ENCODE measurements at places on chromosomes 7 and 10. TPM values are rescaled to one million over a fixed set of nuclear protein-coding genes. Genes with fewer than 3 reads are reported as not detected.

AKR1B15 gene
- total RNA-seq: not detected

AGR2 gene
- total RNA-seq: 0.49 TPM

TDRD1 gene
- total RNA-seq: 0.25 TPM

PRSS37 gene
- total RNA-seq: not detected

EPHA1 gene
- 0.49 TPM for total RNA-seq

CFAP43 gene
- 10.6 TPM for total RNA-seq

MYL10 gene
- not detected for total RNA-seq

PRR15 gene
- 0.25 TPM for total RNA-seq

FAM221A gene
- 6.9 TPM for total RNA-seq

CALML3 gene
- not detected for total RNA-seq

SLC35G1 gene
- 4.9 TPM for total RNA-seq

ANK3 gene
- 305 TPM for total RNA-seq

NME8 gene
- total RNA-seq: not detected

TRIM50 gene
- not detected for total RNA-seq

HOXA5 gene
- total RNA-seq: not detected

MUC12 gene
- not detected for total RNA-seq

HSPB1 gene
- total RNA-seq: 5.2 TPM

MSMB gene
- total RNA-seq: not detected

DYNC1I1 gene
- 147 TPM for total RNA-seq

FRMPD2 gene
- total RNA-seq: 4.2 TPM

MRC1 gene
- total RNA-seq: 2.0 TPM

AGBL3 gene
- total RNA-seq: 4.7 TPM

VSTM4 gene
- 3.2 TPM for total RNA-seq

TMEM176B gene
- total RNA-seq: 1.2 TPM

HYCC1 gene
- total RNA-seq: 85.3 TPM

GPNMB gene
- 4.7 TPM for total RNA-seq

ZNF365 gene
- total RNA-seq: 16.2 TPM

PNLIP gene
- total RNA-seq: not detected

MYO3A gene
- 2.2 TPM for total RNA-seq

LEP gene
- not detected for total RNA-seq

CYP2C18 gene
- not detected for total RNA-seq

TACR2 gene
- total RNA-seq: 0.49 TPM

CDH23 gene
- total RNA-seq: 3.4 TPM

LIPF gene
- total RNA-seq: 3.4 TPM

MSANTD7 gene
- total RNA-seq: 17.9 TPM

RNF133 gene
- 0.25 TPM for total RNA-seq

PDGFA gene
- 19.7 TPM for total RNA-seq

COBL gene
- total RNA-seq: 9.8 TPM

Measured in temporal lobe (tissue), 4 donors.